ENCODE measurements at places on chromosomes 16 and 17. TPM values are rescaled to one million over a fixed set of nuclear protein-coding genes. Genes with fewer than 3 reads are reported as not detected.

RND2 gene
- 5.5 TPM for total RNA-seq

TOX3 gene
- total RNA-seq = 17.6 TPM

MKS1 gene
- 28.1 TPM for total RNA-seq

HNF1B gene
- total RNA-seq = not detected

ABR gene
- 47.6 TPM for total RNA-seq

MT4 gene
- not detected for total RNA-seq

TMEM100 gene
- total RNA-seq = 7.9 TPM

- H3K4me1 ChIP-seq = no peaks in the 10 kb centered on the region
- no peak overlapping the region for H3K27ac ChIP-seq
- DNase-seq = no peak
- H3K27me3 ChIP-seq = no peaks in the 10 kb centered on the region
Measured at GRCh38 chr17:31595076-31595475, 203.6 kb downstream of the RAB11FIP4 start.

DNA sequence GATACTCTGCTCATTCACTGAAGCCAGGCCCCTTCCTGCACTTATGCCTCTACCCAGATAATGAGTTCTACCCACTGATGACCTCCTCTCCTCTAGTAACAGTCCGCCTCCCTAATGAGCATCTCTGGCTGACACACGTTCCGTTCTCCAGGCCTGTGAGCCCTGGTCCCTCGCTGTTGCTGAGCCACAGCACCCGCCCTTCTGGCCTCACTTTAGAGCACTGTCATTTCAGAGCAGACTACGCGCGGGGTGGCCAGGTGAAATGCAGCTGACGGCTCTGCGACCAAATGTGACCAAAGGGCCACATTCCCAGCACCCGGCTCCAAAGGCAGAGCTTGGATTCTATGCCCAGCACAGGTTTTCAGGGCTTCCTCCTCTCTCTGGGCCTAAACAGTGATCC, 13.8 kb downstream of the PSMD3 start:
- H3K27ac ChIP-seq = no peak overlapping the region
- peaks cover 51% of the 10 kb centered on the region for H3K36me3 ChIP-seq
- no peaks in the 10 kb centered on the region for H3K4me1 ChIP-seq

DNA sequence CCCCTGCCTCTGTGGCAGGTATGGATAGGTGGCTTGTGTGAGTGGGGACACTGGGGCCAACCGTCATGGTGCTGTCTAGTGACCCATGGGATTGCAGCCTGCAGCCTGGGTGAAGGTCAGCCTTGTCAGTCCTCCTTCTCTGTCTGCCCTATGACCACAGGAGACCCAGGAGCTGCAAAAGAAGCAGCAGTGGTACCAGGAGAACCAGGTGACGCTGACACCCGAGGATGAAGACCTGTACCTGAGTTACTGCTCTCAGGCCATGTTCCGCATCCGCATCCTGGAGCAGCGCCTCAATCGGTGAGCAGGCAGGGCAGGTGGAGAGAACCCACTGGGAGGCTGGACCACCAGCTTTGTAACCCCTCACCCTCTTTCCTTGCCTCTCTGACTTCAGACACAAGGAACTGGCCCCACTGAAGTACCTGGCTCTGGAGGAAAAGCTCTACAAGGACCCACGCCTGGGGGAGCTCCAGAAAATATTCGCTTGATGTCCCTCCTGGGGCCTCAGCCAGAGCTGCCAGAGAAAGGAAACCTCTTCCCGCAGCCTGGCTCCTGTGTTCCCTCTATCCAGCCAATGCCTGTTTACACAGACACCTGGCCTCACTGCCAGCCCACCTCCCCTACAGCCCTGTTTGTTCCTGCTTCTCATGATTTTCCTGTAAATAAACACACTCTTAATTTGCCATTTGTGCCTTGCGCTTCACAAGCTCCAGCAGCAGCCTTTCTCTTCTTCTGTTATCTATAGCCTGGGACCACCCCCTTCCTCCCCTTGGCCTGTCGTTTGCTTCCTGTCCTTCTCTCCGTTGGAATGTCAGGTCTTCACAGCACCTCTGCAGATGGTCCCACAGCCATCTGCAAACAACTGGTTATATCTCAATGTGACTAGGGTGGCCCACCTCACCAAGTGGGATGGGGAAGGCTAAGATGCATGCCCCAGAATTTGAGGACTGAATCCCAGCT, 4.5 kb upstream of the KATNB1 start:
- H3K4me3 ChIP-seq = no peak overlapping the region
- H3K27ac ChIP-seq = no peak overlapping the region
- H3K27me3 ChIP-seq = no peaks in the 10 kb centered on the region

DNA sequence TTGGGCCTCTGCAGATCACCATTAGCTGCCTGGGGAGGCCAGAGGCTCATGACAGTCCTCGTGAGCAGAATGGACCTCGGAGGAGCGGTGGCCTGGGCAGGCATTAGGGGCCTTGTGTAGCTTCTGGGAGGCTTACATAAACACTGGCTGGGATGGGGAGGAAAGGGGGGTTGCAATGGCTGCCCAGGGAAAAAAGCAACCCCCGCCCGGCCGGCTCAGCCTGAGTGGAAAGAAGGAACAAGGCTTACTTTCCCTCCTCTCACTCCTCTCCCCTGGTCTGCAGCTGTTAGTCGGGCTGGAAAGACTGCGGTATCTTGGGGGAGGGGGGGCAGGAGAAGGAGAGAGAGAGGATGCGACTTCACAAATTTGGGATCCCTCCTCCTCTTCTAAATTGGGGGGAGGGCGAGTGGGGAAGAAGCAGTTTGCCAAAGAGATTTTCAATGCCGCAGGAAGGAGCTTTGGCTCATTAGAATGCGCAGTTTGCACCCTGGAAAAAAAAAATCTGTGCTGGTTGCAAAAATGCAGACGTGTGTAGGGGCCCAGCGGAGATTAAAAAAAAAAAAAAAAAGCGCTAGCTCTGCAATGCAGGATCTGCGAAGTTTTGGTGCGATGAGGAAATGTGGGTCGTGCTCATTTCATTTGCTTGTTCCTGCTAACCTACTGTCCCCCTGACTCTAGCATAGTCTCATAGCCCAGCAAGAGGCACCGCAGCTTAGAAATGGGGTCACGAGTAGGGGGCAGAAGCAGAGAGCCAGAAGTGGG, 6.6 kb upstream of the NR1D1 start:
- no peaks in the 10 kb centered on the region for H3K27me3 ChIP-seq
- H3K4me3 ChIP-seq = no peak overlapping the region
- DNase-seq = no peak
- no peak overlapping the region for H3K27ac ChIP-seq

DNA sequence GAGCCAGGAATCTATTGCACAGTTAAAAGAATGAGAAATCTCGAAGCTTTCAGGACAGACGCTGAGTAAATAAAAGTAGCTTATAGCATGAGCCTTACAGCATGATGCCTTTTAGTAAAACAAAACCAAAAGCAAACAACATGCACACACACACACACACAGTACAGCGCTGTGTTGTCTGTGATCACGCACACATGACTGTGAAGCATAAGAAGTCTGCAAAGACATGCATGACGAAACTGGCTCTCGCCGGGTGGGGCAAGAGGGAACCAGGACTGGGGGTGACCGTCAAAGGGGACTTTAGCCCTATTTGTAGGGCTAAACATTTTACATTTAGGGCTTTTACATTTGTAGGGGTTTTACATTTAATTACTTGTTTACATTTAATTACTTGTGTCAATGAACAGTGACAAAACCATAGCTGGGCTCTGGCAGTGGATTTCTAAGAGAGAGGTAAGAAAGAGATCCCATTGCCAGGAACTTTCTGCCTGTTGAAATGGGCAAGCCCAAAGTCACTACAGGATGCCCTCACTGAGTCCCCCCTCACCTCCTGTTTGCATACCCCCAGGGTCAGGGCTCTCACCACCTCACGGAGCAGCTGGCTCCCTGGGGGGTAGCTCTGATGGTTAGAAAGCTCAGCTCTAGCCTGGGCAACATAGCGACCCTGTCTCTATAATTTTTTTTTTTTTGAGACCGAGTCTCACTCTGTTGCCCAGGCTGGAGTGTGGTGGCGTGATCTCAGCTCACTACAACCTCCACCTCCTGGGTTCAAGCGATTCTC, 2.0 kb upstream of the TNFRSF13B start:
- H3K36me3 ChIP-seq = no peaks in the 10 kb centered on the region
- H3K4me3 ChIP-seq = no peak overlapping the region

DNA sequence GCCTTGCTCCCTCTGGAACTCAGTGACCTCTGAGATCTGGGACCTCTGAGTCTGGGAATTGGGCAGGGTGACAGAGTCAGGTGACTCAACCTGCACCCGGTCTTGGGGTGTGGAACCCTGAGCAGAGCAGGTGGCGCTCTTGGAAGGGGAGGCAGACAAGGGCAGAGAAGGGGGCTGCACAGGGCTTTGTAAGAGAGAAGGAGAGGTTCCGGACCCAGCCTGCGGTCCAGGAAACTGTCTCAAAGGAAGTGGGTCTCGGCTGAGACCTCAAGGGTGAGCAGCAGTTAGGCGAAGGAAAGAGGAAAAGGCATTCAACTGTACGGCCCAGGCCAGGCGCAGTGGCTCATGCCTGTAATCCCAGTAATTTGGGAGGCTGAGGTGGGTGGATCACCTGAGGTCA, 10.0 kb upstream of the RIPOR1 start:
- DNase-seq = no peak
- H3K4me1 ChIP-seq = no peaks in the 10 kb centered on the region
- no peak overlapping the region for H3K4me3 ChIP-seq
- H3K36me3 ChIP-seq = no peaks in the 10 kb centered on the region

DNA sequence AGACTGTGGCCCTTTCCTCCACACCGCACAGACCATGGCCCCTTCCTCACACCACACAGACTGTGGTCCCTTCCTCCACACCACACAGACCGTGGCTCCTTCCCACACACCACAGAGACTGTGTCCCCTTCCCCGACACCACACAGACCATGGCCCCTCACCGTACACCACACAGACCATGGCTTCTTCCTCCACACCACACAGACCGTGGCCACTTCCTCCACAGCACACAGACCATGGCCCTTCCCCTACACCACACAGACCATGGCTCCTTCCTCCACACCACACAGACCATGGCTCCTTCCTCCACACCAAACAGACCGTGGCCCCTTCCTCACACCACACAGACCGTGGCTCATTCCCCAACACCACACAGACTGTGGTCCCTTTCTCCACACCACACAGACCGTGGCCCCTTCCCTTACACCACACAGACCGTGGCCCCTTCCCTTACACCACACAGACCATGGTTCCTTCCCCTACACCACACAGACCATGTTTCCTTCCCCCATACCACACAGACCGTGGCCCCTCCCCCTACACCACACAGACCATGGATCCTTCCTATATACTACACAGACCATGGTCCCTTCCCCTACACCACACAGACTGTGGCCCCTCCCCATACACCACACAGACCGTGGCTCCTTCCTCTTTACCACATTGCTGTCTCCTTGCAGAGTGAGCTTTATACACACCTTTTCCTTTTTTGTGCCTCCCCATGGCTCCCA, 297.5 kb upstream of the FOXF1 start:
- no peak overlapping the region for H3K27ac ChIP-seq
- H3K4me3 ChIP-seq = no peak overlapping the region
- no peak for DNase-seq
- no peaks in the 10 kb centered on the region for H3K4me1 ChIP-seq
- H3K36me3 ChIP-seq = no peaks in the 10 kb centered on the region
- peaks cover 12% of the 10 kb centered on the region for H3K27me3 ChIP-seq

GRCh38 chr17:39199820-39200069, 338 bp upstream of the RPL19 start:
- H3K27me3 ChIP-seq = no peaks in the 10 kb centered on the region
- H3K4me1 ChIP-seq = peaks cover 35% of the 10 kb centered on the region
- peak overlapping the region; percentile 99 for H3K27ac ChIP-seq
- peak overlapping the region; percentile 88 for H3K4me3 ChIP-seq

GRCh38 chr16:75733305-75734211, 7.3 kb upstream of the CPHXL start:
- no peaks in the 10 kb centered on the region for H3K36me3 ChIP-seq
- peak; percentile 21 for DNase-seq
- H3K27me3 ChIP-seq = no peaks in the 10 kb centered on the region
- H3K27ac ChIP-seq = no peak overlapping the region

DNA sequence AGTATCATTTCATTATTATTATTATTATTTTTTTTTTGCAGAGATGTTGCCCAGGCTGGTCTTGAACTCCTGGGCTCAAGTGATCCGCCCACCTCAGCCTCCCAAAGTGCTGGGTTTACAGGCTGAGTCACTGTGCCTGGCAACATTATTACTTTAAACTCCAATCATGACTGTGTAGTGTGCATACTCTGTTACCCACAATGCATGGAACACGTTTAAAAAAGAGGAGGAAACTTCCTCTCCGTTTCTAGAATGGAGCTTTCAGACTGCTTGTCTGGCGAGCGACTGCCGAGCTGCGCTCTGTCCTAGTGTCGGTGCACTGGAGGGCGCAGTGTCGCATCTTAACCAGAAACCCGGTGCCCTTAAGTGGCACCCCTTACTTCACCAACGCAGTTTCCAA, 22.1 kb upstream of the FASN start:
- H3K4me1 ChIP-seq = no peaks in the 10 kb centered on the region
- no peaks in the 10 kb centered on the region for H3K36me3 ChIP-seq
- H3K27me3 ChIP-seq = no peaks in the 10 kb centered on the region
- DNase-seq = no peak
- no peak overlapping the region for H3K27ac ChIP-seq

DNA sequence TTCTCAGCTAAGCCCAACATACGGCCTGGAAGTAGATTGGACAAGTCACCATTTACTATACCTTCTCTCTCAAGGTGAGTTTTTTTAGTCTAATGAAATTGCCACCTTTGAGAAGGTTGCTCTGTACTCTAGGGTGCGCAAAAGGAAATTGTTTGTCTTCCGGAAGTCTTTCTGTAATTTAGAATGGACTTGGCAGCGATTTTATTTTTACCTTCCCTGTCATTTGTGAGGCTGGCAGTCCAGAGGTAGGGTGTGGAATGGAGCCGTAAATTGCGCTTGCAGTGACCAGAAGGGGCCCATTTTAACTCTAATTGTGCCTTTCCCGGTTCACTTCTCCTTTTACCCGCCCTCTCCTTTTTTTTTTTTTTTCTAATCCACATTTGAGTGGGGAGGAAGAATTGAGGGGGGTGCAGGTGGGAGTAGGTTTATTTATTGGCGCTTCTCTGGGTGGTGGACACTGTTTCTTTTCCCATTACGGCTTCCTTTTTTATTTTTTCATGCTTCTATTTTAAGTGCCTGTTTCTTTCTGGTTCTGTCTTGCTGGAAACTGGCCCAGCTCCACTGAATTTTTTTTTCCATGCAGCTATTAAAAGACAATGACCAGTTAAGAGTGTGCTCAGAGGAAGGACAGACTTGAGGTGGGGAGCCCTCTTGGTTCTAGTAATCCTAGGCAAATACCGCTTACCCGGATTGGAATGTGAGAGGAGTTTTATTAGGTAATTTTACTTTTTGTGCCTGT, 89.7 kb upstream of the CLEC18A start:
- no peaks in the 10 kb centered on the region for H3K27me3 ChIP-seq
- no peak overlapping the region for H3K4me3 ChIP-seq
- no peak overlapping the region for H3K27ac ChIP-seq
- no peaks in the 10 kb centered on the region for H3K36me3 ChIP-seq

DNA sequence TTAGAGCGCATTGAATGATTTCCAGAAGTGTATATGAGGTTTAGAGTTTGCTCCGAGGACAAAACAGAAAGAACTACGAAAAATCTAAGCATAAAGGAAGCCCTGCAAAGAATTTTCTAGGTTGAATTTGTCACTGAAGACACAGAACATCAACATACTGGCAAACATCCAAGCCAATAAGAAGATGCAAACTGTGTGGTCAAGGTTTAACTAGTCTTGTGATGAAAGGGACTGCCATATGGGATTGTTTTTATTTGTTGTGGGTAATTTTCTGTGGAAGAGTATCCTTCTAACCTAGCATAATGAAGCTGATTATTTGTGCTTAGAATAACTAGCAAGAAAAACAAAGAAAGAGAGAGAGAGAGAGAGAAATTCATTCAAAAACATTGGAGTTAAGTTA, 492.0 kb upstream of the ERCC4 start:
- no peaks in the 10 kb centered on the region for H3K36me3 ChIP-seq
- no peaks in the 10 kb centered on the region for H3K4me1 ChIP-seq
- H3K27ac ChIP-seq = no peak overlapping the region
- H3K4me3 ChIP-seq = no peak overlapping the region

Measured in A673 (cell line).